ENCODE measurements at places on chromosomes 2 and 18.

GRCh38 chr18:52437161-52437560, 97.2 kb downstream of the DCC start:
- DNase-seq = no peak

- DNase-seq = no peak
These were observed 28.6 kb upstream of the AP1S3 start for GRCh38 chr2:223865907-223866508.

DNA sequence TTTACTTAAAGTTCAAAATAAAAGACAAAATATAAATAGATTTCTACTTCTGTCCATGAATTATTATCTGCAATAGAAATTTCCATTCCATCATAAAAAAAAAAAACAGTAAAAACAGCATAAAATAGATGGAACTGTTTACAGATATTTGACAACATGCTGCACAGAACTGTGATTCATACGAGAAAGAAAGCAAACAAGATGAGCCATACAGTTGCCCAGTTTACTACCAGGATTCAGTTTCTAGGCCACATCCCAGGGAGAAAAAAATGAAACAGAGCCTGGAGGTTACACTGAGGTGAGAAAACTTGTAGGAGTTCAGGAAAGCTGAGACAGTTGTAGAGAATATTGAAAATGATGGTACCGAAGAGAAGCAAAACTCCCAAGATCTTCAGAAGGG, 1426.9 kb upstream of the ACVR2A start:
- DNase-seq = no peak

GRCh38 chr2:199861132-199861774, 10.3 kb upstream of the FTCDNL1 start:
- no peak for DNase-seq

DNA sequence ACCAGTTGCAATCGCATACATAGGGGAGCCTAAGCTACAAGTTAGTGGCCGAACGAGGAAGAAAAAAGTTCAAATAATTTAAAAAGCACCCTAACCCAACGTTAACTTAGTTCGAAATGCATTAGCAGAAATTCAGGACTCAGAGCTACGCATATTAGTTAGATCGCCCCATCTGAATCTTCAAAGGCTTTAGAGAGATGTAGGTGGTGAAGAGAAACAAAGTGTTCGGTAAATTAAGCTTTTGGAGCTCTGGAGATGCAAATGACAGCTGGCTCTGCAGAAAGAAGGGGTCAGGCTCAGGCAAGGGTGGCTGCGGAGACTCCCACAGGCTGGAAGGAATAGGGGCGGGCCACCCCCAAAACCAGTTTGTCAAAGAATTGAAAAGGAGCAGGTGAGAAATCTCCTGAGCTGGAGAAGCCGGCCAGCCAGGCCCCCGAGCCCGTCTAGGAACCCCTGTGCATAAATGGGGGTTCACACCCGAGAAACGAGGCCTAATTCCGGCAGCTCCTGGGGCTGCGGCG, 621 bp downstream of the TXNL1 start:
- DNase-seq = peak; percentile 23

DNA sequence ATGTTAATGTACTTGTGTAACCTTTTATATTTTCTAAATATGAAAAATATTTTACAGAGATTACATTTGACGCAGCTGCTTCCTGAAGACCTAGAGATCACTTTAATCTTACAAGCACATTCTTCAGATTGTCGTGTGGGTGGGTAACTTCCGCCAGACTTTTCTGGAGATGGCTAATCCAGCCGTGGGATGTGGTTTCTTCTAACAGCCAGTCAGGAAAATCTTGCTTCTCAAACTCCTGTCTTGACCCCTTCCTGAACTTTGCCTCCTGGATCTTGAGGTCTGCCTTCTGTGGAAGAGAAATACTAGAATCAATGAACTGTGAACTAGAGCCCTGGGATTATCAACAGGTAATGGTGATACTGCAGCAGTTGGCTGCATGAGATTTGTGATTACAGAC, 401.6 kb upstream of the TNP1 start:
- no peak for DNase-seq

DNA sequence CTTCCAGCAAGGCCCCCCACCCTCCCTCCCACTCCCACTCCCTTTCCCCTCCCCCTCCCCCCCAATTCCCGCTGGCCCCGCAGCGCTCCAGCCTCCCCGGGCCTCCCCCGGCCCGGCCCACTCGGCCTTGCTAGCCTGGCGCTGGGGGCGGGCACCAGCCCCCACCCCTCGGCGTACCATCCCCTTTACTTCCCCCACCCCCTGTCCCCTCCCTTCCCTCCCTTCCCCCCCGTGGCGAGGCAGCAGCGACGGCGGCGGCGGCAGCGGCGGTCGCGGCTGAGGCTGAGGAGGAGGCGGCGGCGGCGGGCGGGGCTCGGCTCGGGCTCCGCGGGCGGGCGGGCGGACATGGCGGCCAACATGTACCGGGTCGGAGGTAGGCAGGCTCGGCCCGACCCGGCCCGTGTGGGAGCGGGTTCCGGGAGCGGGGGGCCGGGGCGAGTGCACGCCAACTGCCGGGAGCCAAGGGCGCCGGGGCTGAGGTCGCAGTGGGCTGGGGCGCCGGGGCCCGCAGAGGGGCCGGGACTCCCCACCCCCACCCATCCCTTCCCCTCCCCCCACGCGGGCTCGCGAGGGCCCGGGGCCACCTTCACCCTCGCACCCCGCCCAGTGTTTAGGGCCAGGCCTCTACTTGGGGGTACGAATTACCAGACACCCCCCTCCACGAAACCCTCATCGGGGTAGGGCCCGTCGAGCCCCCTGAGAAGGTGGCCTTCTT, at the start of gene MTA3:
TSS of gene MTA3 (plus strand) at position 232 of the 715 bp plus-strand sequence. CDS start at position 346, 114 bp downstream.
- DNase-seq = peak; percentile 73

DNA sequence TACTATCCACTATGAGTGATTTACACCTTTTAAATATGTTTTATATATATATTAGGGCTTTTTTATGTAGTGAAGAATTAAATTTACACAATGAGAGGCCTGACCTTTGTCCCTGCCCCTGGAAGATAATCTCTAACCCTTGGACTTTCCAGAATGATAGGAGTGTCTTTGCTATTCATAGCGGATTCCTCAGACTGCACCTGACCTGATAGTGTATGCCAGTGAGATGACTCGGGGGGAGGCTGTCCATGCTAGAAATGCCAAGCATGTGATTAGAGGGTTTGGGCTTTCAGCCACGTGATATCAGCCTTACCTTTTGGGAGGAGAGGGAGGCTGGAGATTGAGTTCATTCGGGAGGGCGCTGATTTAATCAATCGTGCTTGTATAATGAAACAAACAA, 44.1 kb upstream of the LHCGR start:
- no peak for DNase-seq

- DNase-seq = no peak
These were observed 26.5 kb downstream of the PSD4 start for GRCh38 chr2:113200236-113200635.

GRCh38 chr18:52401236-52401635, 61.2 kb downstream of the DCC start:
- DNase-seq = no peak

GRCh38 chr18:13559754-13560153, 166.6 kb downstream of the FAM210A start:
- DNase-seq = no peak

DNA sequence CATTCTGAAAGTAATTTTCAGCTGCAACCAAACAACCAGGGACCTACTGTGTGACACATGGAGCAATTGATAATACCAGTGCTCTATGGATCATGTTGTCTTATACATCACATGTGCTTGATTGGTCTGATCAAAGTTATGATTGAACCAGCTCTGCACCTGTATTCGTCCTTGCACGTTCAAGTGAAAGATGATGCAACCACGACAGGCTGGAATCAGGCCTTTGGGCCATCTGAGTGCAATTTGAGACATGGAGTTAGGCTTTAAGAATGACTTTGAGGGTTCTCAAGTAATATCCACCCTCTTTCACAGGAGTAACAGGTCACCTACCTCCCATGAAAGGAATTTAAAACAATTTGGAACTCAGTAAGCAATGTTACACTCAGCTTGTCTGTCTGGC, 165.2 kb downstream of the SLC8A1 start:
- no peak for DNase-seq

DNA sequence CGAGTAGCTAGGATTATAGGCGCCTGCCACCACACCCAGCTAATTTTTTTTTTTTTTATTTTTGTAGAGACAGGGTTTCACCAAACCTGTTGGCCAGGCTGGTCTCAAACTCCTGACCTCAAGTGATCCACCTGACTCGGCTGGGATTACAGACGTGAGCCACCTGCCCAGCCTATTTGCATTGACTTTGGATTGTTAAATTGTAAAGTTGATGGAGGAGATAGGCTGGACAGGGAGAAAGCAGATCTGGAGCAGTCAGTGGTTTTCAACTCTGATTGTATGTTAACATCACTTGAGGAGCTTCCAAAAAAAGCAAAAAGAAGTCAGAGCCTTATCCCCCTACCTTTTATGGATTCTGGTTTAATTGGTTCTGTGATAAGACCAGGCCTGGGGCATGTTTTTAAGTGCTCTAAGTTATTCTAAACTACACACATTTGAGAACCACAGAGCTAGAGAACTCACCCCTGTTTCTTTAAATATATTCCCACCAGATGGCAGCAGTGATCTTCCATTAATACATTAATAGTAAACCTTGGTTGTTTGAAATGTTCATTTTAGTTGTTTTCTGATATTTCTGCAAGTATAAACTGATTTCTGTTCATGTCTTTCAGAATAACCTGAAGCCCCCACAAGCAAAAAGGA, 7.5 kb downstream of the C2orf49 start:
- DNase-seq = no peak

DNA sequence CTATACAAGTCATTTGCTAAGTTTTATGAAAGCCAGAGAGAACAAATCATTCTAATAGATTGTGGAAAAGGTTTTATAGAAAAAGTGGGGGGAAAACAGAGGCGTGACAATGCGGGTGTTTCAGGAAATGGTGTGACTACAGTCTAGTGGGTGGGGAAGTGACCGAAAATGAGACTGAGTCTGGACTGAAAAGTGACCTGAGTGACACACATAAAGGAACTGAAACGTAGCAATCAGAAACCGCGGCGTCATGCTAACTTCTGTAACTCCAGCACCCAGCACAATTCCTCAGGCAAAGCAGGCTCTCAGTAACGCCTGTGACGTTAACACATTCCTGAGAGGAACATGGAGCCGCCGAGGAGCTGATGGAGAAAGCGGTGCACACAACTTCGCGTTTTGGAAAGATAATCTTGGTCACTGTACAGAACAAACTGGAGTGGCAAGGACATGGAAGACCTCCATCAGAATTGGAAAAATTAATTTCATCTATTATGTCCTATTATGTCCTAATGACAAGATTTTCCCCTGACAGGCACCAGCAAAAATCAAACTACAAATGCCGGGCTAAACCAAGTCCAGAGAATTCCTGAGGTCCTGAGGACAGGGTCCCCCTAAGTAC, 1.4 kb upstream of the CD226 start:
- peak; percentile 53 for DNase-seq

DNA sequence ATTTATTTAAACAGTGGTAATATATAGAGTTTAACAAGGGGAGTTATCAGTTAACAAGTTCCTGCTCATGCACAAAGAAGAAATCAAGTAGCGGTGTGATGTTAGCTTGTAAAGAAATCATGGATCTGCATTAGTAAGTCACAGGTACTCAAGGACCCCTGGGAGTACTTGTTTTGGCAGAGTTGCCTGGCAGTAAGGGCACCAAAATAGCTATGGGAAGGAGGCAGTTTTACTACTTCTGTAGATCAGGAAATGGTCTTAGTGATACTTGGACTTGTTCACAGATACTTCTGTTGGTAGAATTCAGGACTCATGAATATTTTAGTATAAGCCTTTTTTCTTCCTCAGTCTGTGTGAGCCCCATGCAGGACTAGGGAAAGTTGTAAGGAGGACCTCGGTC, 107.3 kb upstream of the IL1R2 start:
- no peak for DNase-seq

GRCh38 chr2:170813611-170814532, 2.8 kb upstream of the GAD1 start:
- no peak for DNase-seq

DNA sequence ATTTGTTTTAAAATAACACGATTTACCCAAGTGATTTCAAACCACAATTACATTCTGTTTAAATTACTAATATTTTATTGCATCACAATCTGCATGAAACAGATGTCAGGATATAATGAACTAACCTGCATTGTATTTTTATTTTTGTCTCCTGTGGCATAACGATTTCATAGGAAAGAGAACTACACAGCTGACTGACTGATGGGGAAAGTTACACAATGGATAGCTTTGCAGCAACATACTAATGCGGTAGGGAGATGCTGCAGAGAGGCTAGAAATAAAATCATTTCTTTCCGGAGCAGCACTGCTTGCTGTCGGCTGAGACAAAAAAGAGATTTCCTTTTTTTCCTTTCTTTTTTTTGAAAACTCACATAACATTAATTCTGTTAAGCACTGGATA, 36.9 kb downstream of the SCN1A start:
- no peak for DNase-seq

DNA sequence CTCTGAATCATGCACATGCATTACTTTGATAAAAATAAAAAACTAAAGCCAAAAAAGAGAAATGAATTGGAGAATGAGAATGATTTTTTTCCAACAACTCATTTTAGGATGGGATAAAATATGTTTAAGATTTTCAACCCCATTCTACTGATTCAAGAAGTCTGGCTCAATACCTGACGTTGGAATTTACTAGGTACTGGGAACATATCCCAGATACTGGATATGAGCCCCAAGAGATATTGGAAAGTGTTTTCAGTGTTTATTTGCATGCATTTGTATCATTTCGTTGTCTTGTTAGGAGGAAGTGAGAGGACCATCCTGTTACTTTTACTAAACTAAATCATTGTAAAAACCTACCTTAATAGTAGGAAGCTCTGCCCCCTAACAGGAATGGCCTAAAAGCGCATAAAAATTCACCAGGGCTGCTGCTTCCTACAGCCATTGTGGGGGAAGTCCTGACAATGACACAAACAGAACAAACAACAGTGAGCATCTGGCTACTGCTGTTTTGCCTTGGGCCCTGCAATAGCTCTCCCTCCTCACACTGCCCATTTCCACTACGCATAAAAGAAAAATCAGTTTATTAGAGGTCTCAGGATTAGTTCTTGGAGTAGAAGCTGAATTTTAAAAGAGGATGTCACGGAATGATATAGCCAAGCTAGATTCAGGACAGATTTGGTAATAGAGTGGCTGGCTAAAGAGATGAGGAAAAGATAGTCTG, 35.2 kb downstream of the ANKAR start:
- DNase-seq = no peak

- DNase-seq = no peak
These were observed 6.5 kb downstream of the MFSD2B start for GRCh38 chr2:24016376-24016761.

DNA sequence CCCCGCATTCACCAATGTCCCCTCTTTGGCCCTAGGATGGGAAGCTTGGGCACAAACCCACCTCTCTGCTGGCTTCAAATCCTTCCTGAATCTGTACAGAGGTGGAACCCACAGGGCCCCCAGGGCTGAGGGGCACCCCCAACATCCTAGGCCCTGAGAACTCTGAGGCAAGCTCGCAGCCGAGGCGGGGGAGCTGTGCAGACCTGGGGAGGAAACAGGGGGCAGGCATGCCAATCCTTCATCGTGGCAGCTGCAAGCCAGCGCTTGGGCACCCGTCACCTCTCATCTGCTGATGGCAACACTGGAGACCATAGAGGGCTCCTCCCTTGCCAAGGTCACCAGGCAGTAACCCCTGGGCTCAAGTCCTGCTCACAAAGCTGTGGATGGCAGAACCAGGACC, 10.8 kb downstream of the ECEL1 start:
- no peak for DNase-seq

All from activated naive CD4-positive, alpha-beta T cell treated with anti-CD3 and anti-CD28 coated beads, Interleukin-2, amount 50 U/mL, for 16 hours (primary cell).